Daoy (cell line): ENCODE measurements at places on chromosomes 13 and 19.

- DNase-seq = no peak
Measured at GRCh38 chr13:38755793-38756192, 68.9 kb downstream of the FREM2 start.

GRCh38 chr13:78228940-78229339 is 310.3 kb upstream of the EDNRB start:
- peak; percentile 20 for DNase-seq

DNA sequence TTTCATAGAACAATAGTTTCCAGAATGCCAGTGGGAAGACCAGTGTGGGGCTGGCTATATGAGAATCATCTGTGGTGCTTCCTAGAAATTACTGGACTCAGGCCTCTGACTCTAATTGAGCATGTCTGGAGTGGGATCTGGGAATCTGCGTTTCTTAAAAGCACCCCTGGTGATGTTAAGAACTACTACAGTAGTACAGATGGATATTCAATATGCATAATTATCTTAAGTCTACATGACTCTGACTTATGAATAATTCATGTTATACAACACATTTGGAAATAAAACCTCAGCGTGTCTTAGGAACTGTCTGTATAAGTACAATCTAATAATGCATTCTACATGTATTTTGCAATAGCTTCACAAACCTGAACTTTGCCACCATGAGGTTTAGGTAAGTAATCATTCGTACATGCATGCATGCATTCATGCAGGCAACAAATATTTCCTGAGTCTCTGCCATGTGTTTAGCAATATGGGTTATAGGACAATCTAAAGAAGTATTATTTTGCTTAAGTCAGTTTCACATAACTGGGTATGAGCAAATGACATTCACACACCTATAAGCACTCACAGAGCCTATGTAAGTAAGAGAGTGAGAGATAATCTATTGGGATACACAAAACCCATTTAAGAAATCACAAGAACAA is 62.0 kb downstream of the EPSTI1 start:
- no peak for DNase-seq

DNA sequence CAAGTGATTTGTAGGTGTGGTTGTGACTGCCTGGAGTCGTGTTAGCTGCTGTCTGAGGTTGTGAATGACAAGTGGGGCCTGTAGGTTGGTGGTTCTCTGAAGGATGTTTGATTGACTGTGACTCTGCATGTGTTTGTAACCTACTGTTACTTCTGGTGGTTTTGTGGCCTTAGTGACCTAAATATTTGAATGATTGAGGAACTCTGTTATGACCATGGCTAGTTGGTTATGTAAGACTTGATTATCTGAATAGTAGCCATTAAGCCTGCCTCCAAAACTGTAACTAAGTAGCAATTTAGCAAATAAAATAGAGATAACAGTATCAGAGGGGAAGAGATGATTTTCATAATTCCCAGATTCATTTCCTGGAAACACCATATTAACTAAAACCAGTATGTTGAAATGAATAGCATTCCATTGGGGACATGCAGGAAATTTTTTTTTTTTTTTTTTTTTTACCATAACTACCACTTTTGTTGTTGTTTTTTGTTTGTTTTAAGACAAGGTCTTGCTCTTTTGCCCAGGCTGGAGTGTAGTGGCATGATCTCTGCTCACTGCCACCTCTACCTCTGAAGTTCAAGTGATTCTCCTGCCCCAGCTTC is 865 bp downstream of the ZNF382 start:
- no peak for DNase-seq

DNA sequence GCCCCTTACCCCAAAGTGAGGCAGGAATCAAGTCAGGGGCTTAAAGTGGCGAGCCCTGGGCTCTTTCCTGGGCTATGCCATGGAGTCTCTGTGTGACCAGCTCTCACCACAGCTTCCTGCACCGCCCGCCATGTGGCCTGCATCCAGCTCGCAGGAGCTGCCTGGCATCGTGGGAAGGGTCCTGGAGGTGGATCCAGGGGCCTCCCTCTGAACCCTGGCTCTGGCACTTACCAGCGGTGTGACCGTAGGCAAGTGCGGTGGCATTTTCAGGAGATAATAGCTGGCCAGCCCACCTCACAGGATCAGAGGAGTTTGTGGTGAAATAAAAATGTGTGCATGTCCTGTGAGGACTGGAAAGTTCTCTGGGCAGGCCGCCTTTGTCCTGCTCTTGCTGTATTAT is 26.0 kb downstream of the DHRS12 start:
- DNase-seq = no peak

- no peak for DNase-seq
Measured at GRCh38 chr19:30896554-30896953, 452.7 kb downstream of the TSHZ3 start.

DNA sequence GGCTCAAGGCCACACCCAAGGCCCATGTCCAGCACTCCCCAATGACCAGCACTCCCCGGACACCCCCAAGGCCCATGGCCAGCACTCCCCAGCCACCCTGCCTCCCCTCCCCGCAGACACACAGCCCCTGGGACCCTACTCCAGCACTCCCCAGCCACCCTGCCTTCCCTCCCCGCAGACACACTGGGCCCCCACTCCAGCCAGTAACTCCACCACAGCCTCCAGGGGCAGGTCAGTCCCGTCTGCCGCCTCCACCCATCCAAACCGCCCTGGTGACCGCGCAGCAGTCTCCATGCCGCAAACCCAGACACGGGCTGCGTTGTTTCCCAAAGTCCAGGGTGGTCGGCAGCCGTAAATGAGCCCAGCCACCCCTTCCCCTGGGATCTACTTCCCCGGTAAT is 70.7 kb downstream of the SPACA7 start:
- no peak for DNase-seq

- DNase-seq = no peak
Measured at GRCh38 chr13:98348466-98349200, 171.6 kb upstream of the RNF113B start.

GRCh38 chr13:41075034-41075433 is 13.7 kb downstream of the WBP4 start:
- DNase-seq = no peak

DNA sequence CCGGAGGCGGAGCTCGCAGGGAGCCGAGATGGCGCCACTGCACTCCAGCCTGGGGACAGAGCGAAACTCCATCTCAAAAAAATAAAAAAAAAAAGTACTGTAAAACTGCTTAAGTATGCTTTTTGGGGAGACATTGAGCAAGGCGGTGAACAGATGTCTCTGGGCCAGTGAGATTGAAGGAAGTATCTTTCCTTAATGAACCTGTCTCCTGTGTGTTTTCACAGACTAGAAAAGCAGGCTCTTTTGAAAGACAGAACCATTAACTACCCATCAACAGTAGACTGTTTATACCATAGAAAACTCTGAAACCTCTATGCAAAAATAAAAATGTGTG is 1.5 kb upstream of the ECH1 start:
- no peak for DNase-seq

DNA sequence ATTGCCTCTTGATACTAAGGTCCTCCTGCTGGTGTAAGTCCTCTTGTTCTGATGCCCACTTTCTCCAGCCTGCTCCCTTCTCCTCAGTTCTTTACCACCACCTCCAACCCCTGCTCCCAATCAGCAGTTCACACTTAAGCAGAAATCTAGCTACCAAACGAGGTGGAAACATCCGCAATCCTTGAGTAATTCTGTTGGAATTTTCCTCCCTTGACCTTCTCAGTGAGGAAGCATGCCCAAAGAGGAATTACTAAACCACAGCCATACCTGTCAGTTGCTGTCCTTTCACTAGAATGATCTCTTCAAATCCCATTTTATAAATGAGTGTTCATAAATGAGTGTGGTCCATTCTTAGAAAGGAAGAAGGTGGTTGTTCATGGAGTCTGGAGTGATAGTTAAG is 289.9 kb downstream of the DACH1 start:
- no peak for DNase-seq

DNA sequence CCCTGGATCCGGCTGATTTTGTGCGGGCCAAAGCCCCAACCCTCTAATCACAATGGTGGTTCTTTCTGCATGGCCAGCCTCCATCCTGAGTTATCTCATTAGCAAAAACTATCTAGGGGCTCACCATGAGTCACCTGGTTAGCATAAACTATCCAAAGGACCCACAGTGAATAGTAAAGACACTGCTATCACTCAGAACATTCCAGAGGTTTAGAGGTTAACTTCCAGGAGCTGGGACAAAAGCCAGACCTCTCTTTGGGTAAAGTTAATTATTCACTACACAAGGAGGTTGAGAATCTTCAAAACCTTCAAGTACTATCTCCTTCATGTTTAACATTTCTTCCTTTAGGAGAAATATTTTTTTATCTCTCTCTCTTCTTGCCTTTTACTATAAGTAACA is 18.8 kb upstream of the PPP5C start:
- DNase-seq = no peak
